ENCODE measurements at places on chromosomes 16 and 17.
A peak's percentile ranks its signal among the peaks of the same experiment; 100 is the strongest.

DNA sequence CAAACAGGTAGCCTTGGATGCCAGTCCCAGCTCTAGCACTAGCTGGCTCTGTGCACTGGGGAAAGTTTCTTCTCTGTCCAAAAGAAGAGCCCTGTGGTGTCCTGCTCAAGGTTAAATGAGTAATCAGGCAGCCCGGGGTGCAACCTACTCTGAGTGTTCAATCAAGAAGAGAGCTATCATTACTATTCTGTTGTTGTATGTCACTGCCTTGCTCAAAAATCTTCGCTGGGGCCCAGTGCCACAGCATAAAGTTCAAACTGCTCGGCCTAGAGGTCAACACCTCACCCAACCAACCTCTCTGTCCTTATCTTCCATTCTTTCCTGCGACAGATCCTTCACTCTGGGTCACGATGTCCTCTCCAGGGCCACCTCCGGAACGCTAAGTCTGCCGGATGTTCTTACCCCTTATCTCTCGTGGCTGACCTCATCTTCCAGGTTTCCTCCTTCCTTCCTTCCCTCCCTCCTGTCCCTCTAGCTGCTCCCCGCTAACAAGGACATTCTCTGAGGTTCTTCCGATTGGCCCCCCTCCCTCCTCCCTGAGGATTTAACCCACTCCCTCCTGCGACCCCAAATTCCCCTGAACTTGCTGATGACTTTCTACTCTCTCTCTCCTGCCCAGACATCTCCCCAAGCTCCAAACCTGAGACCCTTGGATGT is 4.4 kb downstream of the FDXR start:
- no peak for DNase-seq

DNA sequence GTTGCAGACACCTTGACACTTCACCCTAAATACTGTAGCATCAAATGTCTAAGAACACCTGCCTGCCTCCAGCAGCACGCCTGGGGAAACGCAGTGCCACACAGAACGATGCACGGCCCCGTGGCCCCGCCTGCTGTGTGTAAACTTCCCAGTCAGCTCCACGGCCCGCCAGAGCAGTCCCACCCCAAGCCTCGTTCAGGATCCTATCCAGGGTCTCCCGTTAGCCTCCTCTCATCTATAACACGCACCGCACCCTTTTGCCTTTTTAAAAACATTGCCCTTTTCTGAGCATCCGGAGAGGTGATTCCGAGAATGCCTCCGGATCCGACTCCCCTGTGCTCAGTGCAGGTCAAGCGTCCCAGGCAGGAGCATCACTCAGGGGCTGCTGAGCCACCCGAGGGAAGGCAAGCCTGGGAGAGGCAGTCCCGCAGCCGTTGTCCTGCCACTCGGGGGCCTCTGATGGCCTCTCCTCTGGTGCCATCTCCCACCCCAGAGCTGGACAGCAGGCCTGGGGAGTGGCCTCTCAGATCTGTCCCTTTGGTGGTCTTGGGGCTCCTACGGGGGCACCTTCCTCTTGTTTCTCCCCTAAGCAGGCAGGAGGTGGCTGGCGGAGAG is 37.9 kb upstream of the SLC38A10 start:
- DNase-seq = no peak

DNA sequence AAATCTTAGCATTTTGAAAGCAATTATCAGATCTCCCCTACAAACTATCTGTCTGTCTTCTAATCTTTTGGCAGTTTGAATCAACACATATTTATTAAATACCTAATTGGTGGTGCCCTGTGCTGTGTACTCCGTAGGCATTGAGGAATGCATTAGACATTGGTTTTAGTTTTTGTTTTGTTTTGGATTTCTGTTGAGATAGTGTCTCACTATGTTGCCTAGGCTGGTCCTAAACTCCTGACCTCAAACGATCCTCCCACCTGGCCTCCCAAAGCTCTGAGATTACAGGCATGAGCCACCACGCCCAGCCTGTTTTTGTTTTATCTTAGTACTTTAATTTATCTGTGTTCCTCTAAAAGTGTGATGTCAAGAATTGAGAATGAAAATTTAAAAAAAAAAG is 124.8 kb upstream of the RBL2 start:
- DNase-seq = no peak

GRCh38 chr16:31127182-31127581 is 8.3 kb downstream of the PRSS8 start:
- no peak for DNase-seq

DNA sequence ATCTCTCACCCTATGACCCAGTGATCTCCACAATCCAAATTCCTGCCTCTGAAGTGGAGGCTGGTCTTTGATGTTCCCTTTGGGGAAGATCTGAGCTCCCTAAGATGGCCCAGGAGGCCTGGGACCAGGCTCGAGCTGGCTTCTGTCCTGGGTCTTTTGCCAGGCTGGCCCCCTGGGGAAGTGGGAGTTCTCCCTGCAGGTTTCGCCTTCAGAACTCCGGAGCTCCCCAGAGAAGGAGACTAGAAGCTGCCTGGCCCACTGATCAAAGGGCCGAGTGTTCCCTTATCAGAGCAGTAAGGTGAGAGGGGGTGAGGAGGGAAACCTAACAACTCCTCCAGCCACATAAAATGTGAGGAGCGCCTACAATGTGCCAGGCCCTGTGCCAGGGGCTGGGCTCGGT is 147.1 kb downstream of the IRF8 start:
- no peak for DNase-seq

- DNase-seq = no peak
Observed at GRCh38 chr16:85936816-85937215, 37.9 kb downstream of the IRF8 start.

DNA sequence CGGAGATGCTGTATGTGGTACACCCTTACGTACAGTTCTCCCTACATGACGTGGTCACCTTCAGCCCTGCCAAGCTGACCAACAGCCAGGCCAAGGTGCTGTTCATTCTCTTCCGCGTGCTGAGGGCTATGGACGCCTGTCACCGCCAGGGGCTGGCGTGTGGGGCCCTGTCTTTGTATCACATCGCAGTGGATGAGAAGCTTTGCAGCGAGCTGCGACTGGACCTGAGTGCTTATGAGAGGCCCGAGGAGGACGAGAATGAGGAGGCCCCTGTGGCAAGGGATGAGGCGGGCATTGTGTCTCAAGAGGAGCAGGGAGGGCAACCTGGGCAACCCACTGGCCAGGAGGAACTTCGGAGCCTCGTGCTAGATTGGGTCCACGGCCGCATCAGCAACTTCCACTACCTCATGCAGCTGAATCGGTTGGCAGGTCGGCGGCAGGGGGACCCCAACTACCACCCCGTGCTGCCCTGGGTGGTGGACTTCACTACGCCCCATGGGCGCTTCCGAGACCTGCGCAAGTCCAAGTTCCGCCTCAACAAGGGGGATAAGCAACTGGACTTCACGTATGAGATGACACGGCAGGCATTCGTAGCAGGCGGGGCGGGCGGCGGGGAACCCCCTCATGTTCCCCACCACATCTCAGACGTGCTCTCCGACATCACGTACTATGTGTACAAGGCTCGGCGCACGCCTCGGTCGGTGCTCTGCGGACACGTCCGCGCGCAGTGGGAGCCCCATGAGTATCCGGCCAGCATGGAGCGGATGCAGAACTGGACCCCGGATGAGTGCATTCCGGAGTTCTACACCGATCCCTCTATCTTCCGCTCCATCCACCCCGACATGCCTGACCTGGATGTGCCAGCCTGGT is 1.4 kb downstream of the WDR81 start:
- no peak for DNase-seq

DNA sequence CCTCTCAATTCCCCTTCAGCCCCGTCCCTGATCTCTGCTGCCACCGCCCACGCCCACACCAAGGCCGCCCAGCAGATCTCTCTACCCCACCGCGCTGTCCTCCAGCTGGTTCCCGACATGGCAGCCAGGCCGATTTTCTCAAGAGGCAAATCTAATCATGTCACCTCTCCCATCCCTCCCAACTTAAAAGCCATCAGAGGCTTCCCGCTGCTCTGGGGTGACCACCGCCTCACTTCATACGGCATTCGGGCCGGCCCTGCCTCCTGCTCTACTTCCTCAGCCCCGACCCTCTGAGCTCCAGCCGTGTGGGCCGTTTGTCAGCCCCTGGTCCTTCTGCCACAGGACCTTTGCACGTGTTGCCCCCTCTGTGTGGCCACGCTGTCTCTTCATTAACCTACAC is 63.2 kb downstream of the RPH3AL start:
- DNase-seq = no peak

DNA sequence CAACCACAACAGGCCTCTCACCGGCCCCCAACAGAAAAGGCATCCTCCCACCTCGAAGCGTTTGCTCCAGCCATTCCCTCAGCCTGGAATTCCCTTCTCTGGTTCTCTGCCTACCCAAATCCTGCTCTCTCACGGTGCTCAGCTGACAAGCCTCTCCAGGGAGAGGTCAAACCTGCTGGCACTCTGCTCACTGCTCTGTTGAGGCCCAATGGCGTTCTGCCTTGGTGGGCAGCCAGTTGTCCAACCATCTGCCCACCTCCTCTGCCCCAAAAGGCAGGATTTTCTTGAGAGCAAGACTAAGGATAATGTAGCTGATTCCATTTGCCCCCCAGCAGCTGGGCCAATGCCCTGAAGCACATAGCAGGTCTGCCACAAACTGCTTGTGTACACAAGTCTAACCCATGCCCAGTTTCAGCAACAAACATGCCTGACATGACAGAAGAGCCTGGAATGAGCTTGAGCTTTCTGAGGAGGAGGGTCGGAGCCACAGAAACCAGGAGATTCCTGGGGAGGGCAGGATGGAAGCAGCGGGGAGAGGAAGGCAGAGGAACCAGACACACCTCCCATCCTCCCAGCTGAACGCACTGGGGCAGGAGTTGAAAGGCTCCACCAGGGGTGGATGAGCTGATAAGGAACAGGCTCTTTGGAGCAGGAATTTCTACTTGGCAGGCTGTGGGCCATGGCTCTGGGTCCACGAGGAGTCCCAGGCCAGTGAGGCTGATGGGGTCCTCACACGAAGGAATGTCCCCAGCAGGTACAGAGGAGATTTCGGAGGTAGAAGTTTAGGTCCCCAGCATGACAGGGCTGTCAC is 23.9 kb downstream of the ARHGAP27 start:
- DNase-seq = no peak

- peak; percentile 51 for DNase-seq
Observed at GRCh38 chr16:24070851-24071250, 185.3 kb upstream of the CACNG3 start.

DNA sequence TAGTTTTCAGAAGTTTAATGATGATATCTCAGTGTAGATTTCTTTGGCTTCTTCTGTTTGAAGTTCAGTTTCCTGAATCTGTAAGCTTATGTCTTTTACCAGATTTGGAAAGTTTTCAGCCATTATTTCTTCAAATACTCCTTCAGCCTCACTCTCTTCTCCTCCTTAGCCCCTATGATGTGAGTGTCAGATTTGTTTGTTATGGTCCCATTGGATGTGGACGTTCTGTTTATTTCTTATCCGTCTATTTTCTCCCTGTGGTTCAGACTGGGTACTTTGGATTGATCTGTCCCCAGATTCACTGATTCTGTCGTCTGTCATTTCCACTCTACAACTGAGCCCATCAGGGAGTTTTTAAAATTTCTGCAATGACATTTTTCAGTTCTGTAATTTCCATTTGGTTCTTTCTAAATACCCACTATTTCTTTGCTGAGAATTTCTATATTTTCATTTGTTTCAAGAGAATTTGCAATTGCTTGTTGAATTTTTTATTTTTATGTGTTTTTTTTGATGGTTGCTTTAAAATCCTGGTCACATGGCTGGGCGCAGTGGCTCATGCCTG is 110.9 kb downstream of the SEC14L1 start:
- no peak for DNase-seq

DNA sequence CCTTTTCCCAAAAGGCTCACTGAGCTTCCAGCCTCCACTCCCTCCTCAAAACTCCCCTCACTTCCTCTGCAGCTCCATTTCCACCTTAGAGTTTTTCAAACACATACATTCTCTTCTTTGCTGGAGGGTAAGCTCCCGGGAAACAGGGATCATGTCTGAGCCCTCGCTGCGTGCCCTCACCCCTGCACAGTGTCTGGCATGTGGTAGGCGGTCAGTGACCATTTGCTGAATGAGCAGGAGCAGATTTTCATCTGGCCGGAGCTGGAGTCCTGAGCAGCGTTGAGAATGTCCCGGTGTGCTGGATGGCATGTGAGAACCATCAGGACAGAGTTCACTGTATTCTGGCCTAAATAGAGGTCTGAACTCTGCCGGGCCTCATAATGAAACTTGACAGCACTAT is 274.5 kb downstream of the GRIN2A start:
- no peak for DNase-seq

DNA sequence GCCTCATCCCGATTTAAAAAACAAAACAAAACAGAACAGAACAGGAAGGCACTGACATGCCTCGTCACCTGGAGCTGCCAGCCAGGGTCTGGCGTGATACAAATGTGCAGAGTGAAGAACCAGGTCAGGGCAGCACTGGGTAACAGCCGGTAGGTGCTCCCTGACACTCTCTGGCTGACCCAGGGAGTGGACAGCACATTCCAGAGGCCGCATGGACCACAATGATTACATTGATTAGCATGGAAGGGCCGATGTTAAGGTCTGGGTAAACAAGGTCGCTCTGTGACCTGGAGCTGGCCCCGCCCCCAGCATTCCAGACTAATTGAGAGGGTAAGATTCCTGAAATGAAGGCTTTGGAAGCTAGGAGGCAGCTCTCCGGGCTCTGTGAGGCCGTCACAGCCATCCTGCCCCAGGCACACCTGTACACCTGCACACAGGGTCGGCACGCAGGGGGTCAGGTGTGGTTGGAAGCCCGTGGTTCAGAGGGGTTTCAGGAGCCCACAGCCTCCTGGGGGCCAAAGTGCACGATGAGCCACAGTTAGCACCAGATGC is 21.4 kb downstream of the PIEZO1 start:
- no peak for DNase-seq

- no peak for DNase-seq
Observed at GRCh38 chr16:65991149-65991701, 375.3 kb upstream of the CDH5 start.

- DNase-seq = no peak
Observed at GRCh38 chr17:53390575-53390974, 432.2 kb upstream of the KIF2B start.

- DNase-seq = no peak
Observed at GRCh38 chr16:88010343-88010967, 59.2 kb downstream of the BANP start.

DNA sequence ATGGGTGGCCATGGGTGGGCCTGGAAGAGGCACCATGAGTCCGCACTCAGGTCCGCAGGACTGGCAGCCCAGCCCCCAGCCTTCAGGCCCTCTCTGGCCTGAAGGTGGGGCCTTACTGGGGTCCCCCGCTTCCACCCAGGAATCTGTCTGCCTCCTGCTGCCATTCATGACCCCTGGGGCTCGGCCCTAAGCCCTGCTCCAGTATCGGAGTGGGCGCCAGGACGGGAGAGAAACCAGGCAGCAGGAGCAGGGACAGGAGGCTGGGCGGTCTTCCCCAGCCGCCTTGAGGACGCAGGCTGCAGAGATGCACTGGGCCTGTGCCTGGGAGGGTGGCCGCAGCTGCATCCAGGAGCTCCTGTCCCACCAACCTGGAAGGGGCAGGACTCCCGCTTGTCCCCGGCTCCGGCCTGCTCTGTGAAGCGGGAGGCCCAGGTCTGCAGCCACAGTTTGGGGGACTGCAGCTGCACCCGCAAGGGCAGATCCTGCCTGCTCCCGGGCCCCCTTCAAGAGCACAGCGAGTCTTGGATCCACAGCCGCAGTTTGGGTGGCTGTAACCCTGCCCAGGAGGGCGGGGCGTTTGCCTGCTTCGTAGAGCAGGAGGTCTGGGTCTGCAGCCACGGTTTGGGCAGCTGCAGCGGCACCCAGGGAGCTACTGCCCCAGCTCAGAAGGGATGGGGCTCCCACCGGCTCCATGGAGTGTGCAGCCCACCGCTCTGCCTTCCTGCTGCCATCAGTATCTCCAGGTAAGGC is 81.8 kb upstream of the DNAJA2 start:
- DNase-seq = no peak
